ENCODE measurements at places on chromosomes 2 and 18.

GRCh38 chr18:4721545-4721944 is 266.4 kb upstream of the DLGAP1 start:
- no peak for DNase-seq

GRCh38 chr2:102238039-102238756 is 51.4 kb downstream of the IL1RL2 start:
- no peak for DNase-seq

GRCh38 chr2:17573085-17573803 is 32.7 kb downstream of the VSNL1 start:
- no peak for DNase-seq

- DNase-seq, result no peak
Measured at GRCh38 chr2:181984814-181985631, 630 bp upstream of the PPP1R1C start.

GRCh38 chr2:70888923-70889715 is 46.6 kb upstream of the ATP6V1B1 start:
- DNase-seq, result no peak

DNA sequence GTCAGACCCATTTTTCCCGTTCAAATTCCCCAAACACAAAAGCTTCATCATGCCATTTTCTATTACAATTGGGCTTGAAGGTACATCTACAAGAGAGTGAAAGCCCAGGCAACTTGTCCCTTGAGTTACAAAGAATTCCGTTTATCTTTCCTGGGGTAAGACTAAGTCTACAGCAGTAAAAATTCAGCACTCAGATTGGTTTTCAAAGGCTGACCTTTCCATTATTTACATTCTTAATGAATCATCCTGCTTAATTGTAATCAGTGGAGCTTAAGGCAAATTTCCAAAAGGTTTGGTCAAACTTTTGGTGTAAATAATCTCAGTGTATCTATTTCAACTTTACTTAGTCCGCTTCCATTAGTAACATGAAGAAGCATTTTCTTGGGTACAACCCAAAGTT is 33.4 kb upstream of the ST3GAL5 start:
- no peak for DNase-seq

Data from stimulated activated CD8-positive, alpha-beta memory T cell treated with anti-CD3 and anti-CD28 coated beads, Interleukin-2, amount 100 ng/mL, for 1 hour (primary cell).